ENCODE measurements at places on chromosomes 5 and 9. TPM values are rescaled to one million over a fixed set of nuclear protein-coding genes. Genes with fewer than 3 reads are reported as not detected.

GRCh38 chr5:128271071-128271470, 187.5 kb downstream of the SLC12A2 start:
- DNase-seq = no peak

GRCh38 chr9:94802793-94803192, 76.3 kb downstream of the AOPEP start:
- no peak for DNase-seq

DNA sequence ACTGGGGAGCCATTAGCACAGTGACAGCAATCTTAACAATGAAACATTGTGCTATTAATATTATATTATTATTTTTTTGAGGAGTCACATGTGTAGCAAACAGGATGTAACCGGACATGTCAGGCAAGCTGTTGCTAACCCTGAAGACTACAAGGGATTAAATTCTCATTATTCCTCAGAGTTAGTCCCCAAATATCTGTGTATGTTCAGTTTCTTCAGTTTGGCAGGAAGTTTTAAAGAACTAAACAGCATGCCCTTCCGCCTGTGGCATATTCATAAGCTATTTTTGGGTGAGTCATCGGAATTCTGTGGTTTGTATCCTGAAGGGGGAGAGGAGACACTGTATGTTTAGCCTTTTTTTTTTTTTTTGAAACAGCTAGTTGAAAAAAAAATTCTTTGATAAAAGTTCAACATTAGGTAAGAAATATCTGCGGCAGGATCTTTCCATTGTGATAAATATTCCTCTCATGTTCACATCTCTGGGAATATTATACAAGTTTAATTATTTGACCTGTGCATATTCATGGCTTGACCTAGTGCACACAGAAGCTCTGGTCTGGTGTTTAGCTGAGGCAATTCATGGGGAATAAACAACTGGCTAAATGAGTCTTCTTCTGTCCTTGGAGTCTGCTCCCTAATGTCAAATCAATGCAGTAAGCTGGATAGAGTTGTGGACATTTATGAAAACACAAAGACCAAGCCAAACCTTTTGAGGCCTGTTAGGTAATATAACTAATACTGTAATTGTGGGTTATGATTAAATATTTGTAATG, 202.7 kb upstream of the CDKN2B start:
- no peak for DNase-seq

GRCh38 chr9:3510796-3511195, 15.0 kb downstream of the RFX3 start:
- DNase-seq = no peak

- no peak for DNase-seq
These were observed 102.2 kb downstream of the CMYA5 start for GRCh38 chr5:79791843-79792242.

GRCh38 chr5:91357806-91358205, 25.3 kb downstream of the ARRDC3 start:
- no peak for DNase-seq

GRCh38 chr9:100104314-100104713, 5.3 kb downstream of the INVS start:
- DNase-seq = no peak

GRCh38 chr5:137073189-137073588, 425.9 kb downstream of the SPOCK1 start:
- DNase-seq = no peak

DNA sequence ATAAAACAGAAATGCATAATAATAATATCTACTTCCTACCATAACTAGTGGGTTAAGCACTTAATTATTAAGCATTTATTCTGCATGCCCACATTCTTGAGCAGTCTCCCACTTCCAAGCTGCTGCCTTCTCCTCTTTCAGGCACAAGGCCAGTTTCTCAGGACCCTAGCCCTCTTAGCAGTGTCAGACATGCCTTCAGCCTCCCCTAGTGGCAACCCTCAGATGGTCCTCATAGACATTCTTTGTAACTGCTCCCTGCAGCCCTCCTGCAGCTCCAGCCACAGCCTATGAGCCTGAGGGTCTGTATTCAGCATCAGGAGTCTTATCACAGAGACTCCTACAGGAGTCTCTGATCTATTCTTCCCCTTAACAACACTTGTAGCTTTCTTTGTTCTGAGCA, 3.9 kb downstream of the IL9 start:
- DNase-seq = no peak

- DNase-seq = no peak
These were observed 20.6 kb upstream of the LARP1 start for GRCh38 chr5:154734370-154735248.

DNA sequence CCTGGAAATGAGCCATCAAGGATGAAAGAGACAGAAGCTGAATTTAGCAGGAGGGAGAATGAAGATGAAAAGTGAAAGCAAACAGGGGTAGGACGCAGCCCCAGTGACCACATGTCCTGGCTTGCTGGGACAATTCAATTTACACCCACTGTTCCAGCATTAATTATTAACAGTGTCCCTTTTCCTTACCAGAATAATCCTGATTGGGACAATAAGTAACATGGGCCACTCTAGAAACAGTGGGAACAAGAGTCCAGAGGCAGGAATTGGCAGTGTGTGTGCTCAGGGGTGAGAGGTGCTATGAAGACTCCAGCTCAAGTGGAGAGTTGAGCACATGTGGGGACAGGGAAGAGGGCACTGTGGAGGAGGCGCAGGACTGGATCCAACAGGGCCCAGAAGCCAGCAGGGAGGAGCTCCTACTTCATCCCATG, 147.1 kb downstream of the C5orf15 start:
- no peak for DNase-seq

DNA sequence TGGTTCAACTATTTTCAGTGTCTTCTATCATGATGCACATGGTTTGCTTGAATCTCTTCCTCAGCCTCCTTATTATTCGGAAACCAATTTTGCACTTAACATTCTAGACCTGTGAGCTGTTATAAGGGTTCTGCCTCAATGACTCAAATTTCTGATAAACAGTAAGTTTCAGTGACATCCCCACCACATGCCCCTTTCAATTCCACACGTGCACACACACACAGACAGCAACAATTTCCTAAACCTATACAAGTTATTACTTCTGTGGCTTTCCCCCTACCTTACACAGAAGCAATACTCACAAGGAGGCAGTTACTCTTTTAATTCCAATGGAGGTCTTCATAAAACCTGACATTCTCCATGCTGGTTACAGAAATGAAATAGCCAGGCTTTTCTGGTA, 102.4 kb downstream of the ELAVL2 start:
- DNase-seq = no peak

GRCh38 chr9:117737721-117738226, 33.6 kb downstream of the TLR4 start:
- DNase-seq = no peak

DNA sequence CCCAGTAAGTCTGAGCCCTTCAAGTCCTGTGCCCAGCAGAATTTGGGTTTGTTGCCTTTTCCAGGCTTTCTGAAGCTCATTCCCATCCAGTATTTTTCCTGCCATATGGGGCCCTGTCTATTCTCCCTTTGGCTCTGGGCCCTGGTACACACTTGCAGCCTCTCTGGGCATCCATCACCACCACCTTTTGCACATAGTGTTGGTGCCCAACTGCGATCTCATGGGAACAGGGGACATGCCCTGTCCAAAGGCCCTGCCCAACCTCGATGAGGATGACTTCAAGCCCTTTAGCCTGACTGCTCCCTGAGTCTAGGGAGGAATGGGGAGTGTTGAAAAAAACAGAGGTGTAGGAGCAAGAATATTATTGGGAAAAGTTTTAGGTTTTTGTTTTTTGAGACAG, 11.5 kb downstream of the RGS3 start:
- DNase-seq = no peak

DNA sequence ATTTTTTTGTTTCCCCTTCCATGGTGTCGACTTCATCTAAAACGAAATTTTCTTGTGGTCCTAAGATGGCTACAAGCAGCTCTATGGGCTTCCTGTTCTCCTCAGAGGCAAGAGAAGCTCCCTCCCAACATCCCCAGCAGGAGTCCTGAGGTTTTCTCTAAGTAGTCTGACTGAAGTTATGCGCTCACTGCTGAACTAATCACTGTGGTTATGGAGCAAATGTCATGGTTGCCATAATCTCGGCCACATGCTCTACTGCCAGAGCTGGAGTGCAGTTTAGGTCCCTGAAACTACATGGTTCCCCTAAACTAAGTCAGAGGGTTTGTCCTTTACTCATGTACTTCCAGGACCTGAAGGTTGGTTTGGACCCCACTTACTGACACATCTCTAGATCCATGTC, 68.0 kb upstream of the MAMDC2 start:
- DNase-seq = no peak

- no peak for DNase-seq
These were observed 220.5 kb downstream of the CD180 start for GRCh38 chr5:66976108-66976507.

- DNase-seq = no peak
These were observed 19.8 kb upstream of the IL33 start for GRCh38 chr9:6195714-6196360.

GRCh38 chr9:76575761-76576160, 116.8 kb downstream of the GCNT1 start:
- no peak for DNase-seq

- DNase-seq = no peak
These were observed 24.0 kb downstream of the TMOD1 start for GRCh38 chr9:97525451-97525850.

DNA sequence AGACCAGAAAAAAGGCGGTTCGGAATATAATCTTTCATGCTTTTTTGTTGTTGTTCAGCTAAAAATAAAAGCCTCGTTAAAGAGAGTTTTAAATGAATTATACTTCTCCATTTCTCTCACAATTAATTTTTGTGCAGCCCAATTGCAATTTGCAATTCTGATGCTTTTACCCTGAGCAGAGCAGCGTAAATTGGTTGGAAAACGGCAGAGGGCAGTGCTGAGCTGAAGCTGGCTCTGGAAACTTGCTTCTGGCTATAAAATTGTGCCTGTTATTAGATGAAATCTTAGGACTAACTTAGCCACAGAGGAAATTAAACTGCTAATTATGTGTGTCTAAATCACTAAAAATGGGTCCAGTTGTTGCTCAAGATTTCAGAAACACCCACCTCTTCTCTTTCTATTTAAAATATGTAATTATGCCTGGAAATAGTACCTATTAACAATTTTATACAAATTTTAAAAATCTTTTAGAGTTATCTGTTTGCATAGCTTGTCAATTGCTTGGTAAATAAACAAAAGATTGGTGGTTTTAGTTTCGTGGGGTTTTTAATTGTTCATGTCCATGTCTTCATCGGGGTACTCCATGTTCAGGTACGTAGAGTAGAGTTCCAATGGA, 441.8 kb upstream of the TLE4 start:
- DNase-seq = no peak

DNA sequence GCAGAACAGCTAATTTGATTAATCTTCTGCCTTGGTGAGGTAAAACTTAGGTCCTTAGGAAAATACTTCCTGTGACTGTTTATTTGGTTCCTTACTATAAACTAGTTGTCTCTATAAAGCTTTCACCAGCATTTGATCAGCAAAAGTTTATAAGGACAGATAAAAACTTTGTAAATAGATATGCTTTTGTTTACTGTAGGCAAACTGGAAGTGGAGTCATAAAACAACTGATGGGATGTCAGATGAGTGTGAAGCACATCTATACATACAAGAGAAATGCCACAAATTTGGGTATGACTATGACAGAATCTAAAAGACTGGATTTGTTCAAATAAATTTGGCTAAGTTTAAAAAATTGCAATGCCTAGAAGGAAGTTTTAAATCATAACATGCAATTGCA, 5.5 kb downstream of the PTGER4 start:
- DNase-seq = no peak

DNA sequence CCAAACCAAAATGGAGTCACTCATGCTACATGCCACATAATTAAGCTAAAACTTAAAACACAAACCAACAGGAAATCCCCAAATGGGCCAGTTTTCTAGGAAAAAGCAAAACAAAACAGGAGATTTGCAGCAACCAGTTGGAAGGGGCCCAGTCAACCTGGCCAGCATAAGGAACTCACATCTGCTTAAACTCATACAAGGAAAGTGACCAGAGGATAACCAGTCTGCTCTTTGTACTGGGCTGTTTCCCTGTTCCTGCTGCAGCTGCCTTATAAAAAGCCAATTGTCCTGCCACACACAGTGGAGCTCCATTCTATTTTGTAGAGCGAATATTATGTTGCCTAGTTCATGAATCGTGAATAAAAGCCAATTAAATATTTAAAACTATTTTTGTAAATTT, 29.5 kb upstream of the PTPDC1 start:
- DNase-seq = no peak

DNA sequence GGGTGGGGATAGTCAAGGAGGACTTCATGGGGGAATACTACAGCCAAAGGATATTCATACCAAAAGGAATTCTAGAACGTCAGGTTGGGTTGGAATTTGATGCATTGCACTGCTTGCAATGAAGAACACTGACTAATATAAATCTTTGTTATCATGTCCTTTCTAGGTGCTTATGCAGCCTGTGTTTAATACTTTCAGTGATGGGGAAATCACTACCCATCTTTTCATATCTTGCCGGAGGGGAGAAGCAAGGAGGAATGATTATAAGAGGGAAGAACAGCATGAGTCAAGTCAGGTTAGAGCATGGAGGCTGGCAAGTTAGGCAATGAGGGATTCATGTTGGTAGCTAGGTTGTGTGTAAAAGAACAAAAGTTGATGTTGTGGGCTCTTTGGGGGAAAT, 5.1 kb upstream of the CCDC69 start:
- DNase-seq = no peak

DNA sequence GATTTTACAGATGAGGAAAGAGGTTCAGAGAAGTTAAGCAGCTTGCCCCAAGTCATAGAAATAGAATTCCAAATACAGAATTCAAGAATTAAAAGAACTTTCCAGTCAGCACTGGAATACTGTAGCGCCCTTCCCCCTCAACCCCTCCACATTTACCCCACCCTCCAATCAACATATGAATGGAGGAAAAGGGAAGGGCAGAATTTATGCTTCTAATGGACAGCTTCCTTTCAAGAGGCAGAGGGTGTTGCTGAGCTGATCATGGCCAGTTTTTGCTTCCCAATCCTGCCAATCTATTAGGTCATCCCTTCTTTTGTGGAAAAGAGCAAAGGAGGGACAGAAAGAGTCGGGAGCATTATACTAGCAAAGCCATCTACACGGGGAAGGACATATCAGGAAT, 39.1 kb upstream of the ANKRD31 start:
- no peak for DNase-seq

PLEKHG4B gene
- 0.03 TPM for total RNA-seq

DOCK8 gene
- 83.4 TPM for total RNA-seq

PITX1 gene
- total RNA-seq = 0.37 TPM

IFNA4 gene
- total RNA-seq = not detected

SVEP1 gene
- 0.05 TPM for total RNA-seq

ZNF454 gene
- total RNA-seq = not detected

ARL14EPL gene
- total RNA-seq = not detected

SEMA6A gene
- total RNA-seq = 0.92 TPM

SLC46A2 gene
- not detected for total RNA-seq

LECT2 gene
- not detected for total RNA-seq

All from activated T-cell treated with anti-CD3 and anti-CD28 coated beads, Interleukin-2, amount 50 U/mL, for 4 hours (primary cell).